ENCODE measurements at places on chromosomes 12 and 14.
A peak's percentile ranks its signal among the peaks of the same experiment; 100 is the strongest.

GRCh38 chr12:3671330-3672112 lies 81.4 kb downstream of the CRACR2A start:
- DNase-seq: no peak

DNA sequence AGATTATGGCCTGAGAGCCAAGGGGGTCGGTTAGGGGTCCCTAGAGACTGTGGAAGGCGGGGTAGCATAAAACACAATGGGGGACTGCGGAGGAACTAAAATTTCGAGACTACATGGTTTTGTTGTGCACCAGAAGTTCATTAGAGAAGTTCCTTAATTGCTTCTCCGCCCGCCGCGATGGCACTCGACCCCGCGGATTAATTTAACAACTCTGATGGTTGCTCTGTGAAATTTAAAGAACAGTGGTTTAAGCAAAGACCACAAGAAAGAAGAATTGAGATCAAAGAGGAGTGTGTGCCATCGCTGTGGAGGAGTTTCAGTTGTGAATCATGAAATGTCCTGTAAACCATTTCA lies 1.4 kb upstream of the CCDC88C start:
- DNase-seq: peak; percentile 76

DNA sequence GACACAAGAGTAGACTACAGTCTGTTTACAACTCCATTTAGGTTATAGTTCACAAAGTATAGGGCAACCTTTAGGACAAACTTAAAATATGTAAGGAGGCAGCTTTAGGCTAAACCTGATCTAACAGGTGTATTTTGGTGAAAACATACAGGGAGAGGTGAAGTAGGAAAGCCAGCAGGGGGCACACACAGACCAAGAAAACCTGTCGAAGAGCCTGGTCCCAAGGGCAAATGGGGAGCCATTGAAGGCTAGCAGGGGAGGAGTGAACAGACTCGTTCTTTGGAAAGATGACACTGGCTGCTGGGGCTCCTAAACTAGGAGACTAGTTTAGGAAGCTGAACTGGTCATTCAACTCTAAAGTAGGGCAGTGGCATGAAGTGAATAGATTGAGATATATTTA lies 138.8 kb upstream of the WSCD2 start:
- DNase-seq: peak; percentile 31

DNA sequence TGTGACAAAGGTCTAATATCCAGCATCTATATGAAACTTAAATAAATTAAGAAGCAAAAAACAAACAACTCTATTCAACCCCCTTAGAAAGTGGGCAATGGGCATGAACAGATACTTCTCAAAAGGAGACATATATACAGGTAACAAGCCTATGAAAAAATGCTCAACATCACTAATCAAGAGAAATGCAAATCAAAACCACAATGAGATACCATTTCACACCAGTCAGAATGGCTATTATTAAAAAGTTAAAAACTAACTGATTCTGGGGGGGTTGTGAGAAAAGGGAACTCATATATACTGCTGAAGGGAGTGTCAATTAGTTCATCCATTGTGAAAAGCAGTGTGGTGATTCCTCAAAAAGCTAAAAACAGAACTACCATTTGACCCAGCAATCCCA lies 198.9 kb downstream of the BMP4 start:
- DNase-seq: no peak

DNA sequence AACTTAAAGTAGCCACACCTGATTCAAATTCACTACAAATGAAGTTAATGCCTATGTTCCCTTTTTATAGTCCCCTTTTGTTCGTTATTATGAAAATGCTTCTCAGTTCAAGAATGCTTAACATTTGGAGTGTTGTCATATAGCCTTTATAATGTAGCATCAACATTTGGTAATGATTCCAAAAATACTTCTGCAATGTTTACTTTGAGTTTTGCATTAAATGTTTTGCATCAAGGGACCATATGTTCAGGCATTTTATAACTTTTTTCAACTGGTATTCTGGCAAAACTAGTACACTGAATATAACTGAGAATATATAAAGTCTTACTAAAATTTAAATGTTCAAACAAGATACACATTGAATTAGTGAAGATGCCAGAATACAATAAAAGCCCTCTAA lies 209.6 kb upstream of the SLC16A7 start:
- DNase-seq: no peak

DNA sequence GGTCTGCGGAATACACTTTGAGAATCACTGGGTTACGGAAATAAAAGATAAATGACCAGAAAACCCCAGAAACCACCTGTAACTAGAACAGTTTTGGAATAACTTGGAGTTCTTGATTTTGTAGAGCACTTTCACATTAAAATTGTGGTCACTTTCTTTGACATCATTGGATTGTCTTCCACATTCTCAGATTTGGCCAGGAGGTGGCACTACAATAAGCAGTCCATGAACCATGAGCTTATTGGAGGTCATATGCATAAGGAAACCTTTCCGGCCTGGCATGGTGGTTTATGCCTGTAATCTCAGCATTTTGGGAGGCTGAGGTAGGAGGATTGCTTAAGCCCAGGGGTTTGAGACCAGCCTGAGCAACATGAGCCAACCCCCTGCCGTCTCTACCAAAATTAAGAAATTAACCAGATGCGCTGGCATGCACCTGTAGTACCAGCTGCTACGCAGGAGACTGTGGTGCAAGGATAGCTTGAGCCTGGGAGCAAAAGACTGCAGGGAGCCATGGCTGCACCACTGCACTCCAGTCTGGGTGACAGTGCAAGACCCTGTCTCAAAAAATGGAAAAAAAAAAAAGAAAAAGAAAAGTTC lies 107.7 kb upstream of the CAND1 start:
- peak; percentile 36 for DNase-seq

DNA sequence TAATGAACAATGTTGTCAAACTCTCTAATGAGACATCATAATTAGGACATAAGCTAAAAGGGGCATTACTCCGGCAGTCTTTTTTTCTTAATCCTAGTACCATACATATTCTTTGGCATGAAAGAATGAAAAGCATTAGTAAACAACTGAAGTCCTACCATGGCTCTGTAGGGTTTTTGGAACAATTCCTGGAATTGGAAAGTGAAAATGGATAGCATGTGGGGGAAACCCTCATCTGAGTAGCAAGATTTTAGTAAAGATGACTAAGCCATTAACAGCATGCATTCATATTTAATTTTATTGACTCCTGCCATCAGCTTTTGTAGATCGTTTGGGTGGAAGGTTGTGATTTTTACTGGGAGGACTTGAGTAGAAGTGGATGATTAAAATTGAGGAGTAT lies 216.2 kb upstream of the PDZRN4 start:
- DNase-seq: no peak

DNA sequence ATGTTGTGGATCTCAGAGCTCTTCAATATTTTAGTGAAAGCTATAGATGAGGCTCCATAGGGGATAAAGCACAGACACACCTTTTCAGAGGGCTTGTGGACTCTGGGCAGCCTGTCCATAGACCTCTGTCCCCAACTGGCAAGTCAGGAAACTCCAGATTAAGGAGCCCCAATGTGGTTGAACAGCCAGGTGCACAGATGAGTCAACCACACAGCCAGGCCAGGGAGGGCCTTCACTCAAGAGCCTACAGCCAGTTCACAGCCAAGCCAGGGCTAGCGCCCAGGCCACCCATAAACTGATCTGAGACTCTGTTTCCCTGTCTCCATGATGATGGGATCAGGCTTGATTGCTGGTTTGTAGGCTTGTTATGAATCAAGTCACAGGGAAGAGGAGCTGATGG lies 1.0 kb upstream of the BDKRB2 start:
- no peak for DNase-seq

GRCh38 chr14:70245026-70245425 lies 56.3 kb upstream of the SLC8A3 start:
- no peak for DNase-seq

- DNase-seq: no peak
Observed at GRCh38 chr14:96318836-96319235, 44.3 kb downstream of the ATG2B start.

Data from CD4-positive, alpha-beta T cell treated with Interleukin-15 for 4 hours (primary cell).